ENCODE measurements at places on chromosomes 5 and 9. TPM values are rescaled to one million over a fixed set of nuclear protein-coding genes. Genes with fewer than 3 reads are reported as not detected.

DNA sequence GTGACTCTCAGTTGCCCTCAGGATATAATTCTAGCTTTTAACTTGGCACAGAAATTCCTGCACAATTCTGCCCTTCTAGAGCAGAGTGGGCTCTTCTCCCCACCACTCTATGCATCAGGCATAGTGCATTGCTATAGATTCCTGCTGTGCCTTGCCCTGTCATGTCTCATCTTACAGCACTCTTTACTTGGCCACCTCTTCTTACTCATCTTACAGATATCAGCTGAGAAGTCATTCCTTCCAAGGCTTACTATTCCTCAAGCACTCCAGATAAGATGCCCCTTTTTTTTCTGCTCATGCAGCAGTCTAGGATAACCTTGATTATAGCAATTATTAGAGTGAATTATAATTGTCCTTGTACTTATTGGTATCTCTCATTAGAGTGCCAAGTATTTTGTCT lies 5.6 kb downstream of the FAM221B start:
- DNase-seq = no peak

DNA sequence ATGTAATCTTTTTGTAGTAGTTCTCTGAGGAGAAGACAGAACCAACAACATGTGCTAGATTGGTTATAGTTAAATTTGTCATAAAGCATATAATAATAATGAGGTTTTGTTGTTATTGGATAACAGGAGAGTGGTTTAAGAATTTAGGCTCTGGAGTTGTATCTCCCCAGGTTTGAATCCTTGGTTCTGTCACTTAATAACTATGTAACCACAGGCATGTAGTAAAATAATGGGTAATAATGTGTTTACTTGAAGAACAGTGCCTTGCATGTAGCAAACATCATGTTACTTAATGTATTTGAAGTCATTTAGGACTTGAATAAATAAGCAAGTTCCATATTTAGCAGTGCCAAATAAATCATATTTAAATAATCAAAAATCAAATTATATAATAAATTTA lies 55.8 kb downstream of the NSD1 start:
- DNase-seq = no peak

DNA sequence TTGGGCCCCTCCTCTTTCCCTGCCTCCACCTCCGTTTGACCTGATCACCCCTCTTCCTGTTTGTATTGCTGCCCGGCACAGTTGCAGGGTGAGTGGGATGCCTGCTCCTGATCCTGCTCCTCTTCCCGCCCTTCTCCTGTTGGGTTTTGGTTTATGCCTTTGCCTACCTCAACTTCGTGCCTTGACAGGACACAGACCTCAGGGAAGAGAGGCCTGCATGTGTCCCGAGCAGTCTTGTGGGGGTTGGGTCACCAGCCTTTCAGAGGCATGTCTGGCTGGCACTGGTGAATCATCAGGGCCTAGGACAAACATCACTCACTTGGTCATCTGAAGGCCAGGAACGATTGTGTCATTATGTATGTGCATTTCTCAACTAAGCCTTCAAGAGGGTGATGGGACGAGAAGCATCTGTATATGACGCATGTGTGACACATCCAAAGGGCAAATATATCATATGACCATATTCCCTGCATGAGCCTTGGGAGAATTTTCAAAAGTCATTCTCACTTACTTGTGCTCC lies 56.9 kb downstream of the NPR3 start:
- DNase-seq = no peak

- DNase-seq = no peak
These were observed at the start of gene PLPPR1 for GRCh38 chr9:101028346-101029314. Gene PLPPR1, plus strand, starts transcription at chr9:101028727.

DNA sequence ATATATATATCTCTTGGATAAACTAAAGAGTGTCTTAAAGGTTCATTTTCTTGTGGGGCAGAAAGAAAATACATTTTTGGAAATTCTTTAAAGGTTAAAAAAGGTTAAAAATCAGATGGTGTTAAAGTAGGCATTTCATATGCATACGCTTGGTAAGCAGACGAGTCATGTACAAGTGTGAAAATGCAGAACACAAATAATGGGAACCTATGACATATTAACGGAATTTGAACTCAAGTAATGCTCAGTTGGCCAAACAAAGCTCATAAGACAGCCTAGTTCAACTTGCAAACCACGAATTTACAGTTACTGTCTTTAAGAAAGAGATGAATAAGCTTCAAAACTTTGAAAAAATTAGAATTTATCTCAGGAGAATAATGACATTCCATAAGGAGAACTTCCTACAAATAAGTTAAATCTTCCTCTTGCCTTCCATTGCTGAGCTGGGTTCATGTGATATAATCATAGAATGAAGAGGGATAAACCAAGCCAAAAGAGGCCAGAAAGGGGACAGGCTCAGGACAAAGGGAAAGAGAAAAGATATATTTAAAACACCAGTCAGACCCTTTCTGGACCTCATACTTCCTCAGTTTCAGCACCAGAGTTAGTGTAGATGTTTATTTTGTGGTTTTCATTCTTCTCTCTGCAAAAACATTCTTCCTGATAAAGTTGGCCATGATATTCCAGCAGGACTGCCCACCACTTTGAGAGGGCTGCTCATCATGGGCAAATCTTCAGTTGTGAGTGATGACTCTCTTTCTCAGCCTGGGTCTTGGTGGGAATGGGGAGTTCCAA lies 256.7 kb upstream of the CD180 start:
- no peak for DNase-seq

- no peak for DNase-seq
These were observed 23.5 kb downstream of the SAXO1 start for GRCh38 chr9:19009391-19009965.

GRCh38 chr5:98095072-98095471 lies 678.4 kb upstream of the RGMB start:
- no peak for DNase-seq

GRCh38 chr9:97985058-97985861 lies 2.1 kb downstream of the ANP32B start:
- DNase-seq = peak; percentile 45

GRCh38 chr5:16178745-16179372 lies 732 bp downstream of the MARCHF11 start:
- DNase-seq = peak; percentile 40

DNA sequence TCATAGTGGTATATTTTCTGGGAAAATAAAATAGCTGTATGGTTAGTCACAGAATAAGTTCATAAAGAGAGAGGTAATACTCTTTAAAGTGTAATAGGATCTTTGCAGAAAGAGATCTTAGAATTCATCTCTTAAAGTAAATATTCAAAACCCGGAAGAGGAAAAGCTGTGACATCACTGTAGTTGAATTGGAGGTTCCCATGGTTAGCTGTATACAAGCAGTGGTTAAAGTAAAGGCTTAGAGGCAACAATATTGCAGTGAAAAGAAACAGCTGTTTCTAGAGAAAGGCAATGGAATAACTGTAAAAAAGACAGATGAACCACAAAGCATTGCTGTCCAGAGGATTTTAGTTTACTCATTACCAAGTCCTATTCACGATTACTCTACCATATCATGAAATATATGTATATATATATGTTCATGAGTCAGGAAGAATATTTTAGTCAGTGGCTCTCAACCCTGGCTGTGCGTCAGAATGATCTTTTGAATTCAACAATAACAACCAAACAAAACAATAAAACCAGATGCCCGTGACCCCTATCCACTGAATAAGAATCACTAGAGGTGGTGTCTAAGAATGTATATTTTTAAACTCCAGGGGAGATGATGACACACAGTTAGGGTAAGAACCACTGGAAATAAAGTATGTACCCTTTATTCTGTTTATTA lies 4.7 kb downstream of the ERCC6L2 start:
- DNase-seq = no peak

GRCh38 chr5:102891175-102891574 lies 136.1 kb downstream of the PAM start:
- no peak for DNase-seq

- DNase-seq = no peak
These were observed 190.4 kb downstream of the RGS3 start for GRCh38 chr9:113653746-113654604.

DNA sequence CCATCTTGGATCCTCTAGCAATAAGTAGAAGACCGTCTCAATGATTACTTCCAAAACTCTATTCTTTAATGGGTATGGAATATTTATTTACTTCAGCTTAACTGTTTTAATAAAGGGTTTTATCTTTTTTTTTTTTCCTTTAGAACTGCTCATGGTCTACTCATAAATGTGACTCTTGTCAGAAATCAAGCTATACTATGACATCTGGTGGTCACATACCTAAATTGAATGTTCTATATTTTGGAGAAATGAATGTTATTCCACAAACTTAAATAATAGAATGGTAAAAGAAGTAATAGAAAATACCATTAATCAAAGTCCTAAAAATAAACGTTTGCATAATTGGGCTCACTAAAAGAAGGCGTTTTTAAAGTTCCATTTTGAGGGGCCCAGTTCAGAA lies 131.2 kb upstream of the PLCXD3 start:
- DNase-seq = no peak

- no peak for DNase-seq
These were observed 45.2 kb upstream of the ALDH1B1 start for GRCh38 chr9:38347271-38347671.

DNA sequence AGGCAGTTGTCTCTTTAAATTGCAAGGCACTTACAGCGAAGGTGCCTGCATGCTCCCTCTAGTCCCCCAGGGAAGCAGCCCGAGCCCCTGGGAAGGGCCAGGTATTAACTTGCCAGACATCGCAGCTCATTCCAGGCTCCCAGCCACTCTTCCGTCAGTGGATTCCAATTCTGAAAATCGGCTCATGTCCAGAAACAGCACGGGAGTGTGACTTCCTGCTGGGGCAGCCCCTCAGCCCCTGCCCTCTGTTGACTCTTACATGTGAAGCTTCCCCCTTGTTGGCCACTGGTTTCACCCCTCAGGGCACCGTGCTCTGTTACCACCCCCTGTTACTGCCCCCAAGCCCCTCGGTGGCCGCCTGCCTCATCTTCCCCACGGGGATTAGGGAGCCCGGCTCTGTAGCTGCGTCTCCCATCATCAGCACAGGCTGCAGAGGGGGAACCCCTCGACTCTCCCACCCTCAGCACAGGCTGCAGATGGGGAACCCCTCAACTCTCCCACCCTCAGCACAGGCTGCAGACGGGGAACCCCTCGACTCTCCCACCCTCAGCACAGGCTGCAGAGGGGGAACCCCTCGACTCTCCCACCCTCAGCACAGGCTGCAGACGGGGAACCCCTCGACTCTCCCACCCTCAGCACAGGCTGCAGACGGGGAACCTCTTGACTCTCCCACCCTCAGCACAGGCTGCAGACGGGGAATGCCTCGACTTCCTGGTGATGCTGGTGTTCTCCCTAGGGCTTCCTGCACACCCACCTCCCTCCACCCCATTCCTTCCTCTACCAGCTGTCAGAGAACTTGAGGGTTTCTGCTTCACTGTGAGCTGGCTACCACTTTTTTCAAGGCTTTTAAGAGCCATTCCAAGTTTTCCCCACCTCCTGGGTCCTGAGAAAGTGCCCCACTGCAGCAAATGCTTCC lies 11.1 kb upstream of the CACNA1B start:
- no peak for DNase-seq

DNA sequence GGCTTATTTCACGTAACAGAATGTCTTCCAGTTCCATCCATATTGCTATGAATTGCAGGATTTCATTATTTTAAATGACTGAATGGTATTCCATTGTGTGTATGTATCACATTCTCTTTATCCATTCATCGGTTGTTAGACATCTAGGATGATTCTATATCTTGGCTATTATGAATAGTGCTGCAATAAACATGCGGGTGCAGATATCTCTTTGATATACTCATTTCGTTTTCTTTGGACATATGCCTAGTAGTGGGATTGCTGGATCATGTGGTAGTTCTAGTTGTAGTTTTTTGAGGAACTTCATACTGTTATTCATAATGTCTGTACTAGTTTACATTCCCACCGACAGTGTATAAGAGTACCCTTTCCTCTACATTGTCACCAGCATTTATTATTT lies 460.5 kb downstream of the MAN2A1 start:
- DNase-seq = no peak

DNA sequence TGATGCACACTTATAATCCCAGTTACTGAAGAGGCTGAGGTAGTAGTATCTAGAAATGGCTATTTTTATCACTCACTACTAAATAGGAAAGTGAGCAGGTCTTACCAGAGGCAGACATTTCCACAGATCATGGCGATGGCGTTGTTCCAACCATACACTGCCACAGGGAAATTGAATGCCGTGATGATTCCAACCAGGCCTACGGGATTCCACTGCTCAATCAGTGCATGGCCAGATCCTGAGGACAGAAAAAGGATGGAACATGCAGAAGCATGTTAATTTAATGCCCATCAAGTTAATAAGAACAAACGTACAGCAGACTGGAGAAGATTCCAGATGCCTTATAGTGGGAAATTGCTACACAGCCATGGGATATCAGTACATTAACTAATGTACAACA lies 18.0 kb downstream of the ALDH7A1 start:
- no peak for DNase-seq

DNA sequence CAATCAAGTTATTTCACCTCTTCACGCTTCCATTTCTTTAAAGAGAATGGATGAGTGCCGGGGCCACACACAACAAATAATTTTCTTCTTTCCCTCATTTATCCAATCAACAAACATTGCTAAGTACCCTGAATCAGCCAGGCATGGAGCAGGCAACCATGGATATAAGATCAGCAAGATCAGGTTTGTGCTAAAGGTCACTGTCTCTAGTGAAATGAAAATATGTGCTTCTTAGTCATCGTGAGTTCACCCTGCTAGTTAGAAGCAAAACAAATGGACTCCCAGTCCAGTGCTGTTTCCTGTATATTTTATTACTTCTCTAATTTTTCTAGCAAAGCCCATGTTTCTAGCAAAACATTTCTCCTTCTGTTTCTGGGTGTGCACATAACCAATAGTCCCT lies 629.2 kb downstream of the BNC2 start:
- no peak for DNase-seq

DNA sequence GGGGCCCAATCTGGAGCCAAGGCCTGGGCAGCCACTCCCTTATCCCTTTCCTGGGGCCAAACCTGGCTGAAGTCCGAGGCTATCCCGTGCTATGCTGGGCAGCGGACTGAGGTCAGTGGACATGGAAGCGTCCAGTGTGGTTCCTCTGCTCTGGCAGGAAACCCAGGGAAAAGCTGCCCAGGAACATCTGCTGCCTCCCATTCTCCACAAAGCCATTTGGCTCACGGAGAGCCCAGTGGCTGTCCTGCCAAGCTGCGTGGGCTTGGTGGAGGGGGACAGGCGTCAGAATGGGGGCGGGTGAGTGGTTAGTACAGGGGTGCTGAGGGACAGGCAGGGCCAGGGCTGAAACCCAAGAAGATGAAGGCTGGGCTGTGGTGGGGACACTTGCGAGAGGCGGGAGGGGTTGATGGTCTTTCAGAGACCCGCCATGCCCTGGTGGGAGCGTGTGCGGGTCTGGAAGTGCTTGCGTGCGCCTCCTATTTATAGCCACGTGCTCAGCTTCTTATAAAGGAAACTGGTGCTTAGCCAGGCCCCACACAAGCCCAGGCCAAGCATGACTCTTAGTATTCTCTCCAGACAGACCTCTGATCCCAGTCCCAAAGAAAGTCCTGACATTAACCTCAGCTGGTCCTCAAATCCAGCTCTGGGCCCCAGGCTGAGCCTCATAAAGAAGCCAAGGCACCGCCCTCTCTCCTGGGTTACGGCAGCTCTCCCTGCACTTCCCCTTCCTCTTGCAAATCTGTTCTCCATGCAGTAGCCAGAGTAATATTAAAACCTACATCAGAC lies 9.4 kb upstream of the SLC6A7 start:
- no peak for DNase-seq

GRCh38 chr9:73148447-73148937 lies 3.2 kb upstream of the ANXA1 start:
- no peak for DNase-seq

RARS1 gene
- total RNA-seq = 70.5 TPM

TMEM252 gene
- not detected for total RNA-seq

WDR38 gene
- total RNA-seq = not detected

RASGRF2 gene
- total RNA-seq = 7.5 TPM

ZDHHC11B gene
- total RNA-seq = 0.35 TPM

PDE6A gene
- total RNA-seq = not detected

PDCD1LG2 gene
- 2.2 TPM for total RNA-seq

SLC27A6 gene
- not detected for total RNA-seq

ELL2 gene
- 14.7 TPM for total RNA-seq
